Activated gamma-delta T cell treated with Interleukin-2 at 50 U/mL for 16 hours (primary cell): ENCODE measurements at places on chromosomes 2 and 18.

DNA sequence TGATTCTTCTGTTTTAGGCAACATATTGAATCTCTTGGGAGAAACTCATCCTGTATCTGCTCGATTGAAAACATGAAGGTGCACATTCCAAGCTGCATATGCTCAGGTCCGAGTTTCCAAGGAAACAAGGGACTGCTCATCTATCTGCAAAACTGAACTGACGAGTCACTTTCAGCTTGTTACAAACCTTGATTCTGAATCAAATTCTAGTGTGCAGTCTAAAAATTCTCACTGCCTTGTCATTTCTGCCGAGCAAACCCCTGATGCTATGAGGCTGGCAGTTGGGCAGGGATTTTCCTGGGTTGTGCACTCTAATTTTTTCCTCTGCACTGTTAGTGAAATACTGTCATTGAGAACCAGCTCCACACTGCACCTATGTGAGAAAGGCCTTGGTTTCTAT lies 101.3 kb upstream of the ETAA1 start:
- DNase-seq: no peak

GRCh38 chr2:234204480-234204879 lies 154.0 kb downstream of the SPP2 start:
- no peak for DNase-seq

DNA sequence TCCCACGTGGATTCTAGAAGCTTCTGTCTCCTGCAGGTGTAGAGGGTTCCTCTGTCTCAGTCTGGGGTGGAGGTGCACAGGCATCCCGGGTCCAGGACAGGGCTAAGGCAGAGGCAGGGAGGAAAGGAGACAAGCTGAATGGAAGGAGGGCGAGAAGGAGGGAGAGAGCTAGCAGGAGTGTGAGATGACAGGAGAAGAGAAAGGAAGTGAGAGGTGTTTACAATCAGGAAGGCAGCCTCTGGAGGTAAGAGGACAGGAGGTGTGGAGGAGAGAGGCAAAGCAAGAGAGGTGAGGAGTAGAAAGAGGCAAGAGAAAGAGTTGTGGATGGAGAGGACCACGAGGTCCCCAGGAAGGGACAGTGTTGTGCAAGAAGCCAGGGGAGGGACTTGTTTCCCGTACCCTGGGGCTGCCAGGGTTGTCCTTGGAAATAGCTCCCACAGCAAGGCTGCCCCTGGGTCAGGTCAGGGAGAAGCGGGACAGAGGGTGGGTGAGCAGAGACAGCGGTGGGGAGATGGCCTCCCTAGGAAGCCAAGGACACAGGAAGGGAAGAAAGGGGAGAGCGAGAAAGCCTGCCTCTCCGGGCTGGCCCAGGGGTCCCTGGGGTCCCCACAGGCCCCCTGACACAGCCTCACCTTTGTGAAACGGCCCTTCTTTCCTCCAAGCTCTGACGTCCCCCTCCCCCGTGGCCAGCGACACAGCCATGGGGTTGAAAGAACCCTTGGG lies 136.9 kb downstream of the CYP26B1 start:
- no peak for DNase-seq

DNA sequence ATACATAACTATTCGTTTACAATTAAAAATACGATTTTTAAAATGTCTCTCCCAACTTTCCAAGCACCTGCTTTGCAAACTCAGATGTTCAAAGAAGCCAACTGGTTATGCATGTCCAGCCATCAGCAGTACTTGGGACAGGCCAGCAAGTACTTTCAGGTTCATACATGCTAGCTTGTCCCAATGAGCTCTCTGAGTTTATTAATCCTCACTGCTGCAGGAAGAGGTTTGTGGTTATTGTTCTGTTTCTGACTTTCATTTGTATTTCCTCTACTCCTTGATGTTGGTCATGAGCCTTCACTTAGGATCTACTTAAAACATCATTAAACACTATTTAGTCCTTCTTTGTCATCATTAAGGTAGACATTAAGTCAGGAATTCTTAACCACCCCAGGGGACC lies 374.1 kb downstream of the LRATD1 start:
- DNase-seq: no peak

DNA sequence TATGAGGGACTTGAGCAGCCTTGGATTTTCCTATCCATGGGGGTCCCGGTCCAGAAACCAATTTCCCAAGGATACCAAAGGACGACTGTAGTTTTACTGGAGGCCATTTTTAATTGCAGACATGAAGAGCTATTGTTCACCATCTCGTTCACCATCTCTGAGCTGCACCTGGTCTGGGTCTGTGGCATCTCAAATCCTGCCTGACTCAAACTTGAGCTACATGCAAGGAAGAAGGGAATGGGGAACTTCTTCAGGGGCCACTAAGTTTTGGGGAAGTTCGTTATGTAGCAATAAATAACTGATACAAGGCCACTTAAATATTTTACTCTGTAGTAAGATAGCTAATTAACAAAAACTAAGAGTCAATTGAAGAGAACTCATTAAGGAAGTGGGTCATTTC lies 2.1 kb upstream of the SMCHD1 start:
- no peak for DNase-seq

- DNase-seq: no peak
Measured at GRCh38 chr2:204615456-204615855, 70.2 kb downstream of the PARD3B start.

DNA sequence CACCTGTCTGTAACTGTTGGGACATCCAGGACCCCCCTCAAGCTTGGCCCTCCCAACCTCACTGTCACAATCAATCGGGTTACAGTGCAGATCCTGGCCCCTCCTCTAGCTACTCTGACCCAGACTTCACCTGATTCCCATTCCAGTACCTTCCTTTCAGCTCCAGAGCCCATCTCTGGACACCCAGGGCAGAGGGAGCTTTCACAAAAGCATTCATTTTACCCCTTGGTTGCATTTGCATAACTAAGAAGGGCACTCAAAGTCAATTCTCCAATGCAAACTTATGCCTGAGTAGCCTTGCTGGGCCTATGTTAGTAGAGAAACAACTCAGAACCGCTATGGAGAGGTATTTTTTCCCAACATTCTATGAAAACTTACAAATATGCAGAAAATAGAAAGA lies 7.4 kb downstream of the ZAP70 start:
- DNase-seq: no peak

GRCh38 chr2:233385489-233386044 lies 31.3 kb downstream of the DGKD start:
- DNase-seq: peak; percentile 52

GRCh38 chr2:128467321-128467969 lies 148.8 kb upstream of the HS6ST1 start:
- DNase-seq: no peak

DNA sequence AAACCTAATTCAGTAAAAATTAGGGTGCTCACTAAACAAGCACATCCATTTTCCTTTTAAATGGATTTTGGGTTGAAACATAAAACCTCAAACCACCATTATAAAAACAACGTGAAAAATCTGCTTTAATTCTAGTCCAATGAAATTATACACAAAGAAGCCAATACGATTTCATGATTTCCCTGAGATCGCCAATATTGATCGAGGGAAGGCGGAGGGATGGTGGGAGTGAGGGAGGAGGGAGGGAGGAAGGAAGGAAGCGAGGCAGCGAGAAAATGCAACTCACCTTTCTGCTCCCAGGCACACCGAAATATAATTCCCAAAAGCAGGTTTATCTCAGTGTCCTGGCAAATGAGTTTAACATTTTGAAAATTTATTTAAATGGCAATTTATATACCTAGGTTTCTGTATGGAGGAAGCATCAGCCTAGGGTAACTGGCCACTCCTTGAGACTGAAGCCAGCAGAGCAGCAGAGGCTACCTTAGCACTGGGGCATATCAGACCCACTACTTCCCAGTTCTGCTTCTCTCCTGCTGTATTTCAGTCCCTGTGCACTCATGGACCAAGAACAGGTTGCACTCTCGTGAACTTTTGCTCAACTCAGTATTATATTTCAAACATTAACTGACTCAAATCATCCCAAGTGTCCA lies 2.3 kb upstream of the ONECUT2 start:
- no peak for DNase-seq

DNA sequence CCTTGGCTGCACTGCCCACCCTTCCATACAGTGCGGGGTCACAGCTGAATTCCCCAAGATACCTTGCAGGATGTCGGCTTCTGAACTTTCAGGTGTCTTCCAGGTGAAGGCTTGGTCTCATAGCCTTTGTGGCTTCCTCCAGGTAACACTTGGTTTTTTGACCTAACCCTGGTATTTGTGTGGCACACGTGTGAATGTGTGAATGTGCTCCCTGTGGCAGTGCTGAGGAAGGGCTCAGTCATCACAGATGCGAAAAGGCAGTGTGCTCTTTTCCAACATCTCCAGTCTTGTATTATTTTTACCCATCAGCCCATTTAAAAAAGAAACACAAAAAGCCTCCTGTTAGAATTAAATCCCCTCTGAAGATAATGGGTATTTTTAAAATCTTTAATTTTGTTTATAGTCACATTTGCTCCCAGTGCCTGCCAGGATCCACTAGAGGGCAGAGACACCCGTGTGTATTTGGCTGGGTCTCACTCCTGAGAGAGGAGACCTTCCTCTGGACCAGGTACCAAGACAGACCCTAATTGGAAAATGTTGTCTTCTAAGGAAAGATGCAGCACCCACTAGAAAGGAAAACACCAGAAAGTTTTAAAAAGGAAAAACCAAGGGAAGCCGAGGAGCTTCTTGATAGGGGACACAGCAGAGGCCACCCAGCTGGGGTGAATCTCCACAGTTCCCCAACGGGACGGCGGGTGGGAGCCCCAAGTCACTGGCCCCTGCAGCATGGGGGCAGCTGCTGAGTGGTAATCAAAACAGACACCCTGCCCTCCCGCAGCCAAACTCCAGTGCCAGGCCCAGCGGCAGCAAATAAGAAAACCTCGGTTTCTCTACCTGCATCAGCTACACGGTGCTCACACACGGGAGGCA lies 27.7 kb downstream of the FAM110C start:
- no peak for DNase-seq

- DNase-seq: no peak
Measured at GRCh38 chr18:12442946-12443345, 35.2 kb downstream of the PRELID3A start.

- no peak for DNase-seq
Measured at GRCh38 chr2:142037066-142037465, 93.8 kb downstream of the LRP1B start.

- no peak for DNase-seq
Measured at GRCh38 chr2:154978244-154978643, 279.7 kb downstream of the KCNJ3 start.

- no peak for DNase-seq
Measured at GRCh38 chr2:101781326-101781725, 83.8 kb downstream of the MAP4K4 start.

- no peak for DNase-seq
Measured at GRCh38 chr2:46574457-46575355, 95.3 kb downstream of the TMEM247 start.

DNA sequence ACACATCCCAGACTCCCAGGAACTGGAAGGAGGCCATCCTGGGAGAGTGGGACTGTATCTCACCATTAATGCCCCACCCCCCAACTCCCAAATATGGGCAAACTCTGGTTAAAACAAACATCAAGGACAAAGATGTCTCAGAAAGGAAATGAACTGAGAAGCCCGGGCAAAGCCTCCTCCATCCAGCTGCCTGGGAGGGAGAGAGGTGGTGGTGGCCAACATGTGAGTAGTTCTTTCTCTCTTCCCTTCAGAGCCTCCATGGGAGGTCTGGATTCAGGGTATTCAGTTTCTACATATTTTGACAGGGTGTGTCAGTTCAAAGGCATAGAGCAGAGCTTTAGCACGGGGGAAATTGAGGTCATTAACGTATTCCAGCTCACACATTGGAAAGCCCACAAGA lies 57.5 kb downstream of the CXCR4 start:
- DNase-seq: no peak

GRCh38 chr18:36179562-36180355 lies 7.5 kb upstream of the MOCOS start:
- DNase-seq: no peak

GRCh38 chr2:220787251-220787650 lies 784.9 kb downstream of the EPHA4 start:
- DNase-seq: no peak
